ENCODE measurements at places on chromosomes 2 and 18. TPM values are rescaled to one million over a fixed set of nuclear protein-coding genes. Genes with fewer than 3 reads are reported as not detected.

Gene FAM110C
- 3.8 TPM for total RNA-seq

- H3K27me3 ChIP-seq, result no peaks in the 10 kb centered on the region
- H3K27ac ChIP-seq, result peak overlapping the region; percentile 24
- no peak for DNase-seq
- peaks cover 26% of the 10 kb centered on the region for H3K4me1 ChIP-seq
- no peaks in the 10 kb centered on the region for H3K36me3 ChIP-seq
- no peak overlapping the region for H3K4me3 ChIP-seq
Measured at GRCh38 chr2:1713142-1713838, 31.0 kb downstream of the PXDN start.

- peaks cover 19% of the 10 kb centered on the region for H3K4me1 ChIP-seq
- no peak overlapping the region for H3K4me3 ChIP-seq
- no peak for DNase-seq
- no peaks in the 10 kb centered on the region for H3K36me3 ChIP-seq
Measured at GRCh38 chr2:100960688-100961087, 41.4 kb upstream of the RPL31 start.

GRCh38 chr2:39210846-39211245, 32.9 kb downstream of the CDKL4 start:
- no peaks in the 10 kb centered on the region for H3K36me3 ChIP-seq
- H3K27ac ChIP-seq, result no peak overlapping the region
- H3K27me3 ChIP-seq, result no peaks in the 10 kb centered on the region
- no peaks in the 10 kb centered on the region for H3K4me1 ChIP-seq

Data from heart right ventricle (tissue), 16 donors.